ENCODE measurements at places on chromosomes 4 and X. TPM values are rescaled to one million over a fixed set of nuclear protein-coding genes. Genes with fewer than 3 reads are reported as not detected.

DNA sequence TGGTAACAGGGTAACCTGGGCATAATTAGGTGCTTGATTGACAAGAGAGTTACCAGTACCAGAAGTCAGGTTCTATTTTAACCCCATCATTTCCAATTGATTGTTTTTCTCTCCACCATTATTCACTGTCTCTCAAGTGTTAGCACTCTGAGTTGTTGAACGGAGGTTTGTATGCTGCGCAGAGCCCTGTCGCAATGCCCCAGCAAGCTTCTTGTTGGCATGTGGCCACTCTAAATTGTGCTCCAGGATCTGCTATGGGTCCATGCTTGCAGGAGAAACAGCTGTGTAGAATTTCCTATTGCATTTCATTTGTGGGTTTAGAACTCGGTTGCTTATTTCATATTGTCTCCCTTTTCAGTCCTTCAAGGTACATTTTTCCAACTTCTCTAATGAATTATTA is 98.2 kb downstream of the KLHL8 start:
- peaks cover 60% of the 10 kb centered on the region for H3K4me1 ChIP-seq
- peak overlapping the region; percentile 27 for H3K27ac ChIP-seq
- H3K4me3 ChIP-seq = no peak overlapping the region
- DNase-seq = peak; percentile 27

DNA sequence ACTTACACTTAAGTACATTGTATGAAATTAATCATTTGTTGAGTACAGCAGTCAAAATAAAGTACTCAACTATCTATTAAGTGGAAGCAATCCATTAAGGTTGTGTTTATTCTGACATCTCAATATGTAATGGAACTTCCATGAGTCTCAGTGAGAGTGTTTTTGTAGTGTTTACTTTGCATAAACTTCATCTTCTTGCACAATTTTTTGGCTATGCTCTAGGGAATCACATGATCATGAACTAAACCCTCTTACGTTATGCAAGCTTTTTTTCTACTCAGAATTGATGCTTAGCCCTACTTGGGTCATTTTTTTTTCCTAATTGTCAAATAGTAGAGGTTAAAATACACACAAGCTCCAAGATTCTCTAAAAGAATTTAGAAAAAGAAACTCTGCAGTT is 21.1 kb upstream of the PIGA start:
- no peak overlapping the region for H3K27ac ChIP-seq
- H3K4me3 ChIP-seq = no peak overlapping the region
- H3K4me1 ChIP-seq = no peaks in the 10 kb centered on the region
- H3K36me3 ChIP-seq = no peaks in the 10 kb centered on the region
- DNase-seq = peak; percentile 67

DNA sequence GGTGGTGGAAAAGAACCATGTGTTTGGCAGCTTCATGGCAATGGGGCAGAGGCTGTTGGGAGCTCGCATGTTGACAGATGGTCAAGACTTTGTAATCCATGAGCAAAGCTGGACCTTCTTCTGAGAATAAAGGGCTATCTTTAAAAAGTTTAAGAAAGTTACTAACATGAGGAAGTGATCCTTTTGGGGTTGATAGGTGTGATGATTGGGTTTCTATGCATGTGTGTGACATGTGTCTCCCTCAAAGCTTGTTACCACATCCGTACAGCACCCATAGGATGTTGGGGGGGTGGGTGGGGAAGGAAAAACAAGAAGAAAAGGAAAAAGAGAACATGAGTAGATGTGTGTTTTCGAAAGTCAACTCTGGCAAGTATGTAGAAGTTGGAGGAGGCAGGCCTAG is 123.0 kb upstream of the TLR3 start:
- H3K4me3 ChIP-seq = no peak overlapping the region
- no peak overlapping the region for H3K27ac ChIP-seq
- H3K36me3 ChIP-seq = no peaks in the 10 kb centered on the region
- no peaks in the 10 kb centered on the region for H3K27me3 ChIP-seq
- DNase-seq = no peak

DNA sequence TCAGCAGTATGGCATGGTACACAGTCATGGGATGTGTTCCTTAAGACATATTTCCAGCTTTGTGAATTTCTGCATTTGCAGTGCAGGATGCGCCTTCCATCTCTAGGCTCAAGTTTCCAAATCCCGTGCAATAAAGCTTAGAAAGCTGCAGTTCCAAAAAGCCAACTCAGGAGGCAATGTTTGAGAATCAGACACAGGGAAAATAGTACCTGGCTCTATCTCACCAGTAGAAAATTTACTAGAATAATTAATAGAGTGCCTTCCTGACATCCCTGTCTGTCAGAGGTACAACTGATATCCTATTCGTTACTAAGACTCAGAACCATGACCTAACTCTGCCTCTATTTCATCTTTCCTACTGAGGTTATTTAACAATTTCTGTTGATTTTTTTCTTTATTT is 1333.0 kb downstream of the PCDH19 start:
- H3K4me1 ChIP-seq = no peaks in the 10 kb centered on the region
- no peaks in the 10 kb centered on the region for H3K36me3 ChIP-seq
- H3K27me3 ChIP-seq = no peaks in the 10 kb centered on the region
- H3K4me3 ChIP-seq = no peak overlapping the region
- no peak for DNase-seq

- H3K36me3 ChIP-seq = no peaks in the 10 kb centered on the region
- no peaks in the 10 kb centered on the region for H3K27me3 ChIP-seq
- no peak for DNase-seq
Measured at GRCh38 chr4:145533001-145533400, 51.3 kb downstream of the SMAD1 start.

DNA sequence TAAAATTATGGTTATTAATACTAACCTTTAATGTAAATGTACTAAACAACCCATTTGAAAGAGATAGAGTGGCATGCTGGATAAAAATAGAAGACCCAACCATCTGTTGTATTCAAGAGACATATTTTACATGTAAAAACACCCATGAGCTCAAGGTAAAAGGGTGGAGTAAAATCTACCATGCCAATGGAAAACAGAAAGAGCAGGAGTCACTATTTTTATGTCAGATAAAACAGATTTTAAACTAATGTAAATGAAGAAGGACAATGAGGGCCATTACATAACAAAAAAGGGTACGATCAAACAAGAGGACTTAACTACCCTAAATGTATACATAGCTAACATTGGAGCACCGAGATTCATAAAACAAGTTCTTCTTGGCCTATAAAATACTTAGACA is 66.3 kb downstream of the ITM2A start:
- no peak for DNase-seq
- no peaks in the 10 kb centered on the region for H3K27me3 ChIP-seq
- no peaks in the 10 kb centered on the region for H3K4me1 ChIP-seq
- H3K4me3 ChIP-seq = no peak overlapping the region
- no peak overlapping the region for H3K27ac ChIP-seq
- H3K36me3 ChIP-seq = no peaks in the 10 kb centered on the region

DNA sequence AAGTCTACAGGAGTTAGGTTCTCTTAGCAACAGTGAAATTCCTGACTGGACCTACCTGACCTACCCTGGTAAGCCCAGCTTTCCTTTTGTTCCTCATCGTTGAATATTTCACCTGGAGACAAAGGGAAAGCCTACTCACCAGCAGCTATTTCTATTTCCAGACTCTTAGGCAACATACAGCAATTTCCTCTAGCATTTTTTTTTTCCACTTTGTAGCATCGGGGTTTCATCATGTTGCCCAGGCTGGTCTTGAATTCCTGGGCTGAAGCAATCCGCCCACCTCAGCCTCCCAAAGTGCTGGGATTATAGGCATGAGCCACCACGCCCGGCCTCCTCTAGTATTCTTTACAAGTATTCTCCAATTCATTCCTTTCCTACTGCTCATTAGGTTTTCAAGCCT is 6.8 kb upstream of the S100G start:
- DNase-seq = no peak
- no peak overlapping the region for H3K27ac ChIP-seq
- H3K4me1 ChIP-seq = no peaks in the 10 kb centered on the region
- H3K4me3 ChIP-seq = no peak overlapping the region

DNA sequence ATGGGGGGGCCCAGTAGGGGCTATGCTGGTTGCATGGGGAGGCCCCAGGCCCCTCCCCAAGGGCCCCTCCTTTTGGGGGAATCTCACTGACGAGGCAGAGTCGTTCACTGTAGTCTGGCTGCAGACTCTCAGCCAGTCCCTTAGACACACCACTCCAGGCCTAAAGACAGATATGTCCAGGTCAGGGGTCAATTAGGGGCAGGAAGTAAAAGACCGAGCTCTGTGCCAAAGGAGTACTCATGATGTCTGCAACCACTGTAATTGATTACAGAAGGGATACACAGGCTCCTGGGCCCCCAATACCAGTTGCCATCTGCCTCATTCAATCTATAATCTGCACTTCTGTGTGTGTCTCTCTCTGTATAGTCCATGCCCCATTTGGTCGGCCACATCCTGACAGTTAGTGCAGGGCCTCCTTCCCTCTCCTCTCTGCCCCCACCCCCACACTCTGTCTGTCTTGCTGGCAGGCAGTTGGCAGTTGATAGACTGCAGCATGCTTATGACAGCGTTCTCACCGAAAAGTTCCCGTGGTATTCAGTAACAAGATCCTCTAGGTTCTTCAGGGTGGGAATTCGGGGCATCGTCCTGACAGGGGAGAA is 1.3 kb upstream of the CXorf65 start:
- no peak overlapping the region for H3K4me3 ChIP-seq
- DNase-seq = no peak
- H3K27ac ChIP-seq = no peak overlapping the region
- H3K36me3 ChIP-seq = no peaks in the 10 kb centered on the region
- H3K4me1 ChIP-seq = no peaks in the 10 kb centered on the region
- H3K27me3 ChIP-seq = no peaks in the 10 kb centered on the region

DNA sequence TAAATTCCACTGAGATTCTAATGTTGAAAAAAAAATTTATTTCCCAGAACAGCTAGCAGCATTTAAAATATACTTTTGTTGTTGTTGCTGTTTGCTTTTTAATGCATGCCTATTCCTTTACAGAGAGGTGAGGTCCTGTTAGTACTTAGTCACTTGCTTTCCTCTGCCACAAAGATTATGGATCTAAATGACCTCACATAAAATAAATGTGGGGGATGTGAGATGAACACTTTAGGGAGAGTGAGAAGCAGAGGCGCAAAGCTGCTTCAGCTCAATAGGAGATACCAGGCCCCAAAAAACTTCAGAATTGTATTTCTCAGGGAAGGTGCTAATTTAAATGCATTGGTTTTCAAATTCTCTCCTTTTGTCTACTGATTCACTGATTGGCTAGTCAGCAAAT is 4.0 kb downstream of the LDB2 start:
- H3K4me3 ChIP-seq = no peak overlapping the region
- no peaks in the 10 kb centered on the region for H3K27me3 ChIP-seq
- no peak for DNase-seq

DNA sequence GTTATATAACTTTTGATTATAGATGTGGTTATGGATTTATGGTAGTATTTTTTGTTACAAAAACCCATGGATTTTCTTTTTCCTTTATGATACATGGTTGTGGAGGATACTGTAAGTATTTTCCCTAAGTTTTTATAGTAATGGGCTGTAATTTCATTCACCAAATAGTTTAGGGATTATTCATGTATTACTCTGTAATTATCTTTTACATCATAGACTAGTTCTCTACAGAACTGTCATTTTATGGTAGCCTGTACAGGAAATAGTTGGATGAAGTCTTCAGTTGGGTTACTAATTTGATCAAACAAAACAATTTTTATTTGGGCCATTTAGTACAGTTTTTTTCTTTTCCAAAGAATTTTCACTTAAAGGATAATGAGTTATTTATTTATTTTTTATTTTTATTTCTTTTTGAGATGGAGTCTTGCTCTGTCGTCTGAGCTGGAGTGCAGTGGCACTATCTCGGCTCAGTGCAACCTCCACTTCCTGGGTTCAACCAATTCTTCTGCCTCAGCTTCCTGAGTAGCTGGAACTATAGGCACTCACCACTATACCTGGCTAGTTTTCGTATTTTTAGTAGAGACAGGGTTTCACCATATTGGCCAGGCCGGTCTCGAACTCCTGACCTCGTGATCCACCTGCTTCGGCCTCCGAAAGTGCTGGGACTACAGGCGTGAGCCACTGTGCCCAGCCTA is 42.1 kb downstream of the RBPJ start:
- DNase-seq = no peak
- H3K27me3 ChIP-seq = no peaks in the 10 kb centered on the region
- no peak overlapping the region for H3K4me3 ChIP-seq
- H3K27ac ChIP-seq = no peak overlapping the region
- no peaks in the 10 kb centered on the region for H3K4me1 ChIP-seq

DNA sequence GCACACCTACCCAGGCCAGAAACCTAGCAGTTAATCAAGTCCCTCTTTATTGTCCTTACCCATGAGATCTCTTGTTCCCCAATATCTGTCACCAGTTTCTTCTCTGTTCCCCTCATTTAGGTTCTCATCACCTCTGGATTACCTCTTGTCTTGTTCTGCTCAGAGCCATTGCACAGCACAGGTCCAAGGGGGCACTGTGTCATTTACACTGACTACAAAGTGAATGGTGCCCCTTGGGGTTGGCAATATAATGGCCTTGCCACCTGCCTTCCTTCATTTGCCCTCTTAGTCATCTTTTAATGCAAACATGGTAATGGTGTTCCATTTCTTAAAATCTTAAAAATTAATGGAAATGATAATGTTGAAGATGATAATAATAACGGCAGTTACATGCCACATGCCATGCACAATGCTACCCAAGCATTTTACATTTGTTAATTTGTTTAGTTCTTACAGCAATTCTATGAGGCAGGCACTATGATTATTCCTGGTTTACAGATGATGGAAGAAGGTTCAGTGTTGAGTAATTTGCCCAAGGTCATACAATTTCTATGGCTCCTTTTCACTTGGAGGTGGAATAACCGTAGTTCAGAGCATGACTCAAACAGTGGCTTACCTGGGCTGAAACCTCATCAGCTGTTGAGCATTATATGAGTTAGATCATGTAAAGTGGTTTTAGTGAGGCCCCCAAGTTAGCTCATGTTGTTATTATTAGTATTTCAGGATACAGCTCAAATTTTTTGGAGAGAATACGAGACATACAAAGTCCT is 117.9 kb downstream of the RASL11B start:
- no peaks in the 10 kb centered on the region for H3K36me3 ChIP-seq
- no peak overlapping the region for H3K4me3 ChIP-seq

DNA sequence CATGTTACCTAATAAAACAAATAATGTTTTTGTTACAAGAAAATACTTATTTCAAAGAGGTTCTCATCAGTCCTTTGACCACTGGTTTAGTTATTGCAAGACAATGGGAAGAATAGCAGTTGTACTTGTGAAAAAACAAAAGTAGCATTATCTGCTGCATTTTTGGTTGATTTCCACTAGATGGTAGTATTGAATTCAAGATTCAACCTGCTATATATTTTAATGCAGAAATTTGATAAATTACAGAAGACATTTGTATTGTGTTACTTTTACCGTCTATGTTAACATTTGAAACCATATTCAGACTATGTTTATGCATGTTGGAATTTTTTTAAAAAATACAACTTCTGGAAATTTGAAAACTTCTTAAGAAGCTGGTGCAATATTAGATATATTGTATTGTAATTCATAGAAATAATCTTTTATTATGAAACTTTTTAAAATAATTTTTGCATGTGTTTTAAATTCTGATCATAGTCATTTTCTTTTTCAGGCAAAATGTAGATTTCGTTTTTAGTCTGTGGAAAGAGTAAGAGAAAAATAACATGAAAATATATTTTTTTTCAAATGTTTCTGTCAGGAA is 56.4 kb downstream of the SPCS3 start:
- no peaks in the 10 kb centered on the region for H3K27me3 ChIP-seq
- no peak overlapping the region for H3K4me3 ChIP-seq
- H3K4me1 ChIP-seq = no peaks in the 10 kb centered on the region
- no peak for DNase-seq
- H3K36me3 ChIP-seq = no peaks in the 10 kb centered on the region

Gene FAT1
- polyA plus RNA-seq = 8.2 TPM

Gene MYOZ2
- 0.44 TPM for polyA plus RNA-seq

Gene CD38
- polyA plus RNA-seq = 0.83 TPM

Gene FRG2
- not detected for polyA plus RNA-seq

Gene SFRP2
- 2.7 TPM for polyA plus RNA-seq

Gene NAP1L3
- polyA plus RNA-seq = 0.87 TPM

All from stomach (tissue), 19 donors.